ENCODE measurements at places on chromosomes 2 and 18.

DNA sequence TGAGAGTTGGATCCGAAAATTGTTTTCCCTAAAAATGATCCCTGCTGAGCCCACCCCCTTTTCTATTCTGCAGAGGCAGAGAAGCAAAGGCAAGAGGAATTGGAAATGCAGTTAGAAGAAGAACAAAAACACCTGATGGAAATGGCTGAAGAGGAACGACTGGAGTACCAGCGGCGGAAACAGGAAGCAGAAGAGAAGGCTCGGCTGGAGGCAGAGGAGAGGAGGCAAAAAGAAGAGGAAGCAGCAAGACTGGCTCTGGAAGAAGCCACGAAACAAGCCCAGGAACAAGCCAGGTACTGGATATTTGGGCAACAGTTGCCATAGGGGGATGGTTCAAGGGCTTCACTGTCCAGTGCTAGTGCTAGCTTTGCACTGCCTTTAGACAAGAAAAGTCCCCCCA lies 41.7 kb downstream of the SUMO1 start:
- no peak for DNase-seq

GRCh38 chr2:227674485-227674884 lies 7.9 kb downstream of the SCYGR5 start:
- DNase-seq: no peak

DNA sequence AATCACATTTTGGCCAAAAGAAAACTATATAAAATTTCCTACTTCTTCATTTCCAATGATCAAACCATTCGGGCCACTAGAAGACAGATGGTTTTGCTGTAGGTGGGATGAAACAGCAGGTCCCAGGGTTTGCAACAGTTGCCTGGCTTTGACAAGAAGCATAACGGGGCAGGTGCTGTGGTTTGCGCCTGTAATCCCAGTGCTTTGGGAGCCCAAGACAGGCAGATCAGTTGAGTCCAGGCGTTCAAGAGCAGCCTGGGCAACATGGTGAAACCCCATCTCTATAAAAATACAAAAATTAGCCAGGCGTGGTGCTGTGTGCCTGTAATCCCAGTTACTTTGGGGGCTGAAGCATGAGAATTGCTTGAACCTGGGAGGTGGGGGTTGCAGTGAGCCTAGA lies 81.4 kb upstream of the XPO1 start:
- no peak for DNase-seq

- no peak for DNase-seq
These were observed 264.3 kb downstream of the NOL4 start for GRCh38 chr18:33960417-33960816.

- no peak for DNase-seq
These were observed 97.2 kb upstream of the SCN7A start for GRCh38 chr2:166591226-166591625.

DNA sequence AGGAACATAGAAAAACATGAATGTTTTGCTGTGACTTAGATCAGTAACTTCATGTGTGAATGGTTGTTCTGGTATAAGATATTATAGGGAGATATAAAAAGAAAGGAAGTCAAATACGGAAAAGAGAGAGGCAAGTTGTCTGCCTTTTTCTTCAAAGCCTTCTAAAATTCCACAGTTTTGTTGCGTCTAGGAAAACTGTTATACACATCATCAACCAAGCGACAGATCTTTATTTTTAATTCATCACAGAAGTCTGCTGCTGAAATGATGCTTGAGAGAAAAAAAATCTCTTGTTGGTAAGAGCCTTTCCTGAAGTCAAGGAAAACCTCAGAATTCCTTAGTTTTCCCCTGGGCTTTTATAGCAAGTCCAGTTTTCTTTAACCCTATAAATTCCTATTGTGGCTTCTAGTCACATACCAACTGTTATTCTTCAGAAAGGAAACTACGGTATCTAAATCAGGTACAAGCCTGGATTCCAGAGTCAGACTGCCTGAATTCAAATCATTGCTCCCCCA lies 36.3 kb upstream of the TANC1 start:
- DNase-seq: no peak

DNA sequence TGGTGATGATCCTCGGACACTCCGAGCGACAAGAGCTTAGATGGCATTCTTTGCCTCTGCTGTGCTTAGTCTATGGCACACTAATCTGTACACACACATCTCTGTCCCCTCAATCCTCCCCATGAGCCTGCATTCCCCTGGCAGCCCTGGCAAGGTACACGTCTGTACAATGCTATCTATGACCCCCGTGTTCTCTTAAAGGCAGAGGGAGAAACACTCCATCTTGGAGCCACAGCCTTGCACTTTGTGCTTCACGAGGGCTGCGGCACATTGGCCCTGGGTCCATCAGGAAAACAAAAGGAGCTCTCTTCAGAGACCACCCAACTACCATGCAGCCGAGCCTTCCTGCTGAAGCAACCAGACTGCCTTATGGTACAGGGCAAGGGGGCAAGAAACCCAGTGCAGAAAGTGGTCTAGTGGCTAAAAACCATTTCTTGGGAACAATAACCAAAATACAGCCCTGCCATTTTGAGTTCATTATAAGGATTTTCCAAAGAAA lies 42.5 kb downstream of the STEAP3 start:
- DNase-seq: no peak

- peak; percentile 36 for DNase-seq
These were observed 86.3 kb upstream of the EFEMP1 start for GRCh38 chr2:56009758-56010458.

DNA sequence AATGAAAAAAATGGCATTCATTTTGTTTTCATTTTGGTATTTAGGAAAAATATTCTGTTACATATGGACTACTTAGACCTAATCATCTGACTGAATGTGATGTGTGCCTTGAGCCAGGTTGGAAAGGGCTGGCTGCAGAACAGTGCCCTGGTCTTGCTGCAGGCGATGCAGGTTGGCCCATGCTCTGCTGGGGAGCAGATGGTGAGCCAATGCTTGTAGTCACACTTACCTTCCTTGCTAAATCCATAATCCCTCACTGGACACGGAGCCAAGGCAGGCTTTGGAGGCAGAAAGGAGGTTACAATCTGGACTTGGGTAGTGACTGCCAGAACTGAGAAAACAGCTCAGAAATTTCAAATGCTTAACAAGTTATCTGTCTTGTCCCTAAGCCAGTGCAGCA lies 228.7 kb downstream of the ARHGAP15 start:
- DNase-seq: no peak

GRCh38 chr18:12428923-12429322 lies 21.2 kb downstream of the PRELID3A start:
- no peak for DNase-seq

GRCh38 chr2:501130-501529 lies 176.1 kb downstream of the TMEM18 start:
- peak; percentile 31 for DNase-seq

- peak; percentile 72 for DNase-seq
These were observed 51.1 kb downstream of the PAPOLG start for GRCh38 chr2:60806988-60807681.

DNA sequence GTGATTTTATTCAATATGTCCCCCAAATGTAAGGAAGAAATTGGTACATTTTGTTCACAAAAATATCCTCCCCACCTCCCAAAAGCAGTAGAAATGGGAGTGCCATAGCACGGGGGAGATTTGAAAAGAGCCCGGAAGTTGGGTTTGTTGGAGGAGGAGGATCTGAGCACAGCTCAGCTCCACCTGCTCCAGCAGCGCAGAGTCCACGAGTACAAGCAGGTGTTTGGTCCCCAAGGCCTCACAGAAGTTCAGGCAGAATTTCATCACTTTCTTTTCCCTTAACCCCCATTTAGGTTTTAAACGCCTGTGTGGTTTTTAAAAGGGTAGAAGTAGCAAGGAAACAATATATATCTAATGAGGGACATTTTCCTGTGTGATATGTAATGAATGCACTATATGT lies 56.0 kb downstream of the TRAPPC12 start:
- no peak for DNase-seq

DNA sequence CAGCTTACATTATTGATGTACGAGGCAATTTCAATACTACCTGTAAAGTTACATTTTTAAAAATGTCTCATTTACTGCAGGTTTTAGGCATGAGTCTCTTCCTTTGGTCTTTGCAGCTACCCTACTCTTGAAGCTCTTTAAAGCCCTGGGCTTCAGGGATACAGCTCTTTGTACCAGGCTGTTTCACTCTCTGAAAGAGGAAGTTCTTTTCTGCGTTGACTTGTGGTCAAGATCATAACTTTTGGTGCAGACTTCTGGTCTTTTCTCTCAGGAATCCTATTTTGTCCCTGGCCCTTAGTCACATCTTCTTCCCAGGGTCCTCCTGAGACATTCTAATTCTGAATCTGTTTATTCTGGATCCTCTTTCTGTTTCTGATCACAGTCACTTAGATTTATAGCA lies 16.6 kb upstream of the HRH4 start:
- DNase-seq: no peak

DNA sequence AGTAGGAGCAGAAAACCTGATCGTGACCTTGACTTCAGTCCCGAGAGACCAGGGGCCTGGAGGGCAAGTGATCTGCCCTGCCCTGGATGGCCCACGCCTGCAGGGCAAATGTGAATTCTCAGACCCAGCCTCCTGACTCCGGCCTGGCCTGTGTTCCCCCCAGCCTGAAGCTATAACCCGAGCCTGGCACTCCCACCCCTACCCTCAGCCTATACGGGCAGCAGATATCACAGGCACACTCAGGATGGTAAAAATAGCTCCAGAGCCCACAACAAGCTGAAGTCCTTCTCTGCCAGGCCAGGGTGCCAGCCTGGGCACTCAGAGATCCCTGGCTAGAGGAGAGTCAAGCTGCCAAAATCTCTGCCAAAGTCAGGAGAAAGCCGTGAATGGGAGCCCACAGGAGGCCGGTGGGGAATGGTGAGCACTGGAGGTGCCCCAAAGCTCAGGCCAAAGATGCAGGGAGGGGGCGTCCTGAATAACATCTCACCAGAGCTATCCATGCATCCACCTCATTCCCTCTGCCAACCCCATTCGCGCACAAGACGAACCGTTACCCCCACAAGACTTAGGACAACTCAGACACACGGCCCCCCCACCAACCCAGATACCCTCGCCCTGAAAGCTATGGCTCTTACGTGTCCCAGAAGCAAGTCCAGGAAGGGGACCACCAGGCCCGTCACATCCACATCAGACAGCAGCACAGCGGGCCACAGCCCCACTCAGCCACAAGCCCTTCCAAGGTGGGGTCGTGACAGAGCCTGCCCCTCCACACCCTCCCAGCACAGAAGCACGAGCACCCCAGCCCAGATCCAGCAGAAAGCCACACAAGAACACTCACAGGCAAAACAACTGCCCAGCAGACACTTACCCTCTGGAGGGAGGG lies 144.9 kb downstream of the TNS1 start:
- no peak for DNase-seq

GRCh38 chr2:120874888-120875275 lies 139.2 kb downstream of the GLI2 start:
- DNase-seq: no peak

GRCh38 chr2:64325477-64325851 lies 128.5 kb upstream of the LGALSL start:
- no peak for DNase-seq

DNA sequence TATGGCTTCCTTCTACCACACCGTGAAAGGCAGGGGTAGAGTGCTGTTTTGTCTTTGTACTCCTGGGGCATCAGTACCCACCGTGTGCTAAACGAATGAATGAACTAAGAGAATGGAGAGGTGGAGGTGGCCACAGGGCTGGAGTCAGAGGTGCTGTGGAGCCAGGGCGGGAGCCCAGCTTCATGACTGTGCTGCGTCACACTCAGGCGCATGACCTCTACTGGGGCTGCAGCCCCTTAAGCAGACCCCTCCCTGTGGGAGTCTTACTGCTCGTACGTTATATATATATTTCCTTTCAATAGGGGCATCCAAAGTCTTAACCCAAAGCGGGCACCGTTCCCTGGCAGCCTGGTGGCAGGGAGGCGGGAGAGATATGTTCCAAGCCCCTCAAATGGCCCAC lies 18.0 kb upstream of the LBH start:
- DNase-seq: no peak

GRCh38 chr18:60145776-60146175 lies 226.8 kb downstream of the MC4R start:
- DNase-seq: no peak

- no peak for DNase-seq
These were observed 8.4 kb downstream of the ACSL3 start for GRCh38 chr2:222869252-222869560.

- no peak for DNase-seq
These were observed 98.3 kb upstream of the ACVR1C start for GRCh38 chr2:157726946-157727345.

- DNase-seq: no peak
These were observed 424.2 kb downstream of the TGIF1 start for GRCh38 chr18:3874125-3874524.

DNA sequence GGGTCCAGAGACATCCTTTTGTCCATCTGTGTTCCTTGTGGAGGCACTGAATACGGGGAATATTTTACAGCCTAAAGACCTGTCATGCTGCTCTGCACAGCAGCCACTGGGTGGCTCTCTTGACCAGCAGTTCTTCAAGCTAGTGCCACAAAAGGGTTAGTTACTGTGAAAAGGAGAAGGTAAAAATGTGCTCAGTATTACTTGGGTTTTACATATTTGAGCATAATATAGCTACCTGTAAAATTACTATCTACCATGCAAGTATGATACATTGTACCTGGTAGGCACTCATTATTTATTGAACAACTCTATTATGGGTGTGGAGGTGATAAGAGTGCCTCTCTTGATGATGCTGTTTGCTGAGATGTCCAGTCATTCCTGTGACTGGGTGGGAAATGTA lies 23.6 kb downstream of the FZD5 start:
- DNase-seq: peak; percentile 67

DNA sequence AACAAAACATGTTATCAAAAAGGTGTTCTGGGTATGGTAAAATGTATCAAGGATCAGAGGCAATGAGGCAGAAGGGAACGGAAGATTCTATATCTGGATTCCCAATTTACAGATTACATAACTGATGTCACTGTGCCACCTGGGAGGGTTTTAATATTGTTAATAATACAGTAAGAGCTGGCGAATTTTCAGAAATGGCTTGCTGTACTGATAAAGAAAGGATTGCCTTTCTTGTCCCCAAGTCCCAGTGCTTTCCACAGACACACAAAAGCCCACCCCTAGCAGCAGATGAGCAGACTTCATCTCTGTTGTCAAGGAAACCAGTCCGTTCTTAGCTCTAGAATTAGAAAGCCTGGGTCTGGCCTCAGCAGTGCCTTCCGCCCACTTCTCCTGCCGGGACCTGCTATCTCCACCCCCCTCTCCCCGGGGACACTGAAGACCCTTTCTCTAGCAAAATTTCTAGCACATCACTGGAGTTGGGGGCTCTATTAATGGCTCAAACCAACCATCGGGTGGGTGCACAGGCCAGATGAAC lies 34.3 kb downstream of the ADD2 start:
- no peak for DNase-seq

DNA sequence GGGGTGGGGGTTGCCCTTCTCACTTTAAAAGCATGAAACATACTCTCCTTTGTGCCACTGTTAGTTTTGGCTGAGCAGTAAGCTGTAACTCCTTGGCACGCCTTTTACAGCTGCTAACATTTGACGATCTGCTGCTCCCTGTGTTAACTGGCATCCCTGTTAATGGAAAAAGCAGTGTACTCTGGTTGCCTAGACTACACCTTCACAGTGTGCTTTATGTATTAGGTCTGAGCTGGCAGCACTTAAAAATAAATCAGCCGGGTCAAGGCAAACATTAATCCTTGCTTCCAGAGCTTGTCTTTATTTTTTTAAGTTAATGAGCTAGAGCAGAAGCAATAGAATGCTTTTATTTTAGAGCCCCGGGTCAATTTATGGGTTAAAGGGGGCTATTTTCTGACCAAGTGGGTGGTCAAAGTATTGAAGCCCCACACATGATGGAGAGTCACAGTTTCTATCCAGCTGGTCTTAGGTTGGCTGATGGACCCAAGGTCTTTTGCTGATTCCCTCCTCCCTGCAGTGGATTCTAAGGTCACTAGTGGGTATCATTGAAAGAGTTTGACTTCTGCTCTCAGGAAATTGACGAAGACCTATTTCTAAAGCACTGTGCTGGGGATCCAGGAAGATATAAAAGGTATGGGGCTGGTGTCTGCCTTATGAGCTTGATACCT lies 54.5 kb downstream of the CFAP221 start:
- DNase-seq: no peak

Data from urothelium cell line (cell line).